Stimulated activated CD8-positive, alpha-beta memory T cell treated with anti-CD3 and anti-CD28 coated beads, Interleukin-2, amount 100 ng/mL, for 1 hour (primary cell): ENCODE measurements at places on chromosomes 7 and 10.

DNA sequence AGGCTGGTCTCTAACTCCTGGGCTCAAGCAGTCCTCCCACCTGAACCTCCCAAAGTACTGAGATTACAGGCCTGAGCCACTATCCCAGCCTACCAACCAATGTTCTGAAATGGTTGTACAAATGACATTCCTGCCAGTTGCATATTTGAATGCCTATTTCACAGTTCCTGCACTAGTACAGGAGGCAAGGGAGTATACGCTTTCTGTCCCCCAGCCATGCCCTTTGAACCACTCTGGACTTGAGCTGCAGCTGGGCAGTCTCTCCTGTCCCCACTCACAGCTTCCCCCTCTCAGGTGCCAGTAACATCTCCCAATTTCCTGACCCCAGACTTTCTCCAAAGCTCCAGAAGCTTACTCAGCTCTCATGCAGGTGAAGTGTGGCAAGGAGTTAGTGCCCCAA is 58.9 kb downstream of the SPOCK2 start:
- DNase-seq, result no peak

- DNase-seq, result no peak
Measured at GRCh38 chr7:50608196-50608906, 43.1 kb upstream of the DDC start.

DNA sequence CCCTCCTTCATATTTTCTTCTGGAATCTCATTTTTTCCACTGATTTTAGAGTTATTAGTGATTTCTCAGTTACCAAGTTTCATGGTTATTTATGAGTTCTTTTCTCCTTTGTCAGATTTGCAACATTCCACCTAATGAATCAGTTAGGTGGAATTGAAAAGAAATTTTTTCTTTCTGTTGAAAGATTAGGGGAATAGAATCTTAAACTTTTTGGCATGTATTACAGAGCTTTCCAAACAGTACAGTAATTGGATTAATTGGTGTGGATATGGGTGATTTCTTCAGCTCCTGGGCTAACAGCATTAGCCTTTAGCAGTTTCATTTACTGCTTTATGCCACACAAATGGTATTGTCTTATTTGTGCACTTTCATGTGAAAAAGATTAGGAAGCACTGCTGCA is 17.0 kb downstream of the STAM start:
- no peak for DNase-seq

GRCh38 chr7:133509822-133510221 is 256.9 kb downstream of the EXOC4 start:
- no peak for DNase-seq

GRCh38 chr10:113004069-113004618 is 54.1 kb downstream of the TCF7L2 start:
- DNase-seq, result no peak

DNA sequence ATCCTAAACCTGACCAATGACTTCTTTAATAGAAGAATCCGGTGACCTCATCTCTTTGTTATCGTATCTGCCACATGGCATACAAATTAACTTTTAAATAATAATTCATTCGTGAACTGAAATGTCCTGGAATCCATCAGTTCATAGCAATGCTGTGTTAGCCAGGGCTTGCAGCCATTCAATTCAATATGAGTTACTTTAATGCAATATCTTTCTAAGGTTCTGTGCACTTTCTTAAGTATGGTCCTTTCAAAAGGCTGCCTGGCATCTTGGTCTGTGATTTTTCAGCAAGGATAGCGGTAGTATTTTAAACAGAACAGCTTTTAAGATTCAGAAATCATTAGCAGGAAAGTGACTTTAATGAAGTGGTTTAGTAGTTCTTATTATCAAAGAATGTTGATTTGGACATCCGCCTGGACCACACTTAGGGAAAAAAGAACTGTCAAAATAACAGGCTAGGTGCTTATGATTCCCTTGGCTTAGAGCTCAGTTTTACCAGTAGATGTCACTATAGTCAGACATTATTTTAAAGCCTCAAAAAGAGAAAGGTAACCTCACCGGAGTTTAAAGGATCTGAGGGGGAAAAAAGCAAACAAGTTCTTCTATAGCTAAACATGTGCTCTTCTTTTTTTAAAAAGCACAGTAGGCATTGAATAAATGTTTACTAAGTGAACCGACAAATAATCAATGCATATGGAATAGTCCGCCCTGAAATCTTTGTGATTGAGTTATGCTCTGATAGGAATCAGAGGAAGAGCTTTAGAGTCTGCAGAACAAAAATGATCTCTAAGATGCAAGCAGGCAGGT is 22.7 kb downstream of the SLC35G1 start:
- DNase-seq, result no peak

GRCh38 chr7:43311052-43311451 is 198.6 kb downstream of the HECW1 start:
- DNase-seq, result no peak

GRCh38 chr10:31318382-31318853 is 598 bp upstream of the ZEB1 start:
- no peak for DNase-seq

- DNase-seq, result no peak
Measured at GRCh38 chr7:82506702-82507101, 63.1 kb upstream of the CACNA2D1 start.

GRCh38 chr7:139362981-139363380 is 3.3 kb downstream of the LUC7L2 start:
- no peak for DNase-seq

GRCh38 chr10:10826125-10826524 is 191.5 kb upstream of the CELF2 start:
- no peak for DNase-seq

GRCh38 chr7:36107926-36108631 is 45.0 kb upstream of the EEPD1 start:
- no peak for DNase-seq

- DNase-seq, result no peak
Measured at GRCh38 chr7:20075440-20075839, 141.7 kb downstream of the MACC1 start.

- DNase-seq, result no peak
Measured at GRCh38 chr7:113953553-113953952, 34.7 kb upstream of the PPP1R3A start.

DNA sequence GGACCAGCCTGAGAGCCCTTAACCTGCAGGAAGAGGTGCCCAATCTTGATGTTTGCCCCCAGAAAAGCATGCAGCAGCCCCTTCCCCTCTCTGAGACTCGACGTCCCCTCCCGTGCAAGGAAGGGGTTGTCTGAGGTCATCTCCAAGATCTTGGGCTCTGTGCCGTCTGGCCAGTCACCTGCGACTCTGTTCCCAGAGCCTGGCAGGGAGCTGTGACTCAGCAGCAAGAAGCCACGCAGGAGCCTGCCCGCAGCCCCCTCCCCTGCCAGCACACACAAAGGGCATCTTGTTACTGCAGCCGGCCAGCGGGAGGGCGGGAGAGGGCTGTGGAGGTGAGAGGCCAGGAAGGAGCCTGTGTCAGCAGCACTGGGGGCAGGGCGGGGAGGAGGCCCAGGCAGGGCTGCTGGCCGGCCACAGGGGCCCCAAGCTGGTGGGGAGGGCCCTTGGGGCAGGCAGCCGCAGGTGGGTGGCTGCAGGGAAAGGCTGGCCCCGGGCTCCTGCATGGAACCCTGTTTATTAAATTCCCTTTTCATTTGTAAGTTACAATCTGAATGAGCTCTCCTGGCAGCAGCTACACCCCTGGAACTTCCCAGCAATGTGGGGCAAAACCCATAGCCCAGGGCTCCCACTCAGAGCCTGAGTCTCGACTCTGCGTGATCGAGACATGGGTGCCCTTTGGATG is 103.7 kb upstream of the ZMIZ1 start:
- DNase-seq, result no peak

DNA sequence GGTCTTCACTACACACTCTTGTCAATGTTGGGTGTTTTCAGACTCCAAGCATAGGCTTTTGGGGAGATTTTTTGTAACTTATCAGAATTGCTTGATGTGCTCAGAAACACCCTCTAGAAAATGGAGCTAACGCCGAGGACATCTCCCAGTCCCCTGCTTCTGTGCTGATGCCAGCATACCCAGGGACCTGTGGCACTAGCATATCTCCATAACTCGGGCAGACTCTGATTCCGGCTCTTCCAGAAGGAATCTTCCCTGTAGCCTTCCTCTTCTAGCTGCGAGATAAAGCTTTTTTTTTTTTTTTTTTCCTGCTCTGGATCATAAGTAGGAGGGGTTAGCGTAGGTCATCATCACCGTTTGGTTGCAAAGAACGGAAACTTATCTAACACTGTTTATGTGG is 434.4 kb downstream of the GALNT17 start:
- DNase-seq, result no peak

- DNase-seq, result no peak
Measured at GRCh38 chr7:36182854-36183604, 30.0 kb downstream of the EEPD1 start.

DNA sequence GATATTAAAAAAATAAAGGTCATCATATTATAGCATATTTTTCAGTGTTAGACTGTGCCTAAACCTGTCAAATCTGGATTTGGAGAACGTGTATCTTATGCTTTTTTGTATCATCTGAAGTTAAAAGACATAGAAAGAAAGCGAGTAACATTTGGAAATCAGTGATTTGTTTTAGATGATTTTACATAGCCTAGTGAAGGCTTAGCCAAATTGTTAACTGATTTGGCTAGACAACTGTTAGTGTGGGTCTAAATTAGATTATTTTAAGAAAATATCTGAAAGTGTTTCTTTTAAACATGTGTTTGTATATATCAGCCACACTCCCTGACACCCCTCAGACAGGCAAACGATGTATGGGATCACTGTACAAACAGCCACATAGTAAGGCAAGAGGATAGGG is 35.6 kb downstream of the ACTA2 start:
- no peak for DNase-seq

GRCh38 chr10:98098247-98098646 is 36.2 kb upstream of the R3HCC1L start:
- DNase-seq, result no peak

DNA sequence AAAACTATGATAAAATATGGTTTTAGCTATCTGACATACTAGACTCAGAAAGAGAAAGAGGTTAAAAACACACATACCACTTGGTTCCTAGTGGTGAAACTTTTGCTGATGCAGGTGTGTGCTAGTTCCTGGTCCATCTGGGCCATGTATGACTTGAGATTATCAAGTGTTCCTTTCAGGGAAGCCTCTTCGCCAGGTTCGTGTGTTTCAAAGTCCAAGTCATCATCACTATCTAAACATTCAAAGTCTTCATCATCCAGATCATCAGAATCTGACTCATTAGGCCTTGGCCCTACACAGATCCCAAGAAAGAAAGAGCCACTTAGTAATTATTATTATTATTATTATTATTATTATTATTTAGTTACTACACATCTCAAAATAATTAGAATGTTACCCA is 26.4 kb downstream of the NUDT13 start:
- no peak for DNase-seq

DNA sequence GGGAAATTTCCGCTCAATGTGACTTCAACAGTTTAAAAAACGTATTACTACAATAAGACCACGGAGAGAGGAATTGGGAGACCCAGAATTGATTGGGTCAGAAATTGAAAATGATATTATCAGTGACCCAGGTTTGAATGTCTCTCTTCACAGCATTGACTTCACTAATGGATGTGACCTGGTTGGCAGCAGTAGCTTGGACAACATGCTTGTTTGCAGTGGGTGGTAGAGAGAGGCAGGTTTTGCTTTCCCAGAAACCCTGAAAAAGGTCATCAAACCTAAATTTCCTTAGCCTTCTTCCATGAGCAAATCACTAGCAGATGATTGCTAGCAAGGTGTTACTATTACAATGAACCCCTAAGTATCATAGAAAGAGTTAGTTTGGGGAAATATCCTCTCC is 89.7 kb upstream of the ANTXRL start:
- no peak for DNase-seq

DNA sequence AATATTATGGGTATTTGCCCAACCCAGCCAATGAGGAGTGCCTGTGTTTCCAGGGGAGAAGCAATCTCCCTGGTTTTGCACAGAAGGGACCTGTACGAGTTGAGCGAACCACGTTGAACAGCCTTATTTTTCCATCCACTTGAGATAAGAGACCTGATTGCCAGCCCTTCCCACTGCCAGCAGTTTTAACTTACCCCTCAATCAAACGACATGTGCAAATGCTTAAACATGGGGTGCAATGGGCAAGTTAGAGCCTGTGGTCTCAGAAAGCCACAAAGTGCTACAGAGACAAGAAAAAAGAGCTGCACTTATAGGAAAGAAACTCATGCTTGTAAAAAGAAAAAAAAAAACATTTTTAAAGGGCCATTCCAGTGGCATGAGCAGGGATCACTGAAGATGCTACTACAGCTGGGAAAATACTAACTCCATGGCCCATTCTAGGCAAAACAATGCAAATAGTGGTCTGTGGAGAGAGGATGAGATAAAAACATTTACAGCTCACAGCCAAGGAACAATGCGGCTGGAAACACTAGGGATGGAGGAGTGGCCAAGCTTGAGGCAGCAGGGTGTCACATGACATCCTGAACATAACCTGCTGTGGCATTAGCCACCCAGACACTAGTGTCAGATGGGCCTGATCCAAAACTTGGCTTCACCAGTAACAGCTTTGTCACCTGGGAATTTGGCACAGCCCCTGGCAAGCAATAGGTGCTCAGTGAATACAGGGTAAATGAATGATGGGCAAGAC is 162.8 kb downstream of the ELMO1 start:
- no peak for DNase-seq

DNA sequence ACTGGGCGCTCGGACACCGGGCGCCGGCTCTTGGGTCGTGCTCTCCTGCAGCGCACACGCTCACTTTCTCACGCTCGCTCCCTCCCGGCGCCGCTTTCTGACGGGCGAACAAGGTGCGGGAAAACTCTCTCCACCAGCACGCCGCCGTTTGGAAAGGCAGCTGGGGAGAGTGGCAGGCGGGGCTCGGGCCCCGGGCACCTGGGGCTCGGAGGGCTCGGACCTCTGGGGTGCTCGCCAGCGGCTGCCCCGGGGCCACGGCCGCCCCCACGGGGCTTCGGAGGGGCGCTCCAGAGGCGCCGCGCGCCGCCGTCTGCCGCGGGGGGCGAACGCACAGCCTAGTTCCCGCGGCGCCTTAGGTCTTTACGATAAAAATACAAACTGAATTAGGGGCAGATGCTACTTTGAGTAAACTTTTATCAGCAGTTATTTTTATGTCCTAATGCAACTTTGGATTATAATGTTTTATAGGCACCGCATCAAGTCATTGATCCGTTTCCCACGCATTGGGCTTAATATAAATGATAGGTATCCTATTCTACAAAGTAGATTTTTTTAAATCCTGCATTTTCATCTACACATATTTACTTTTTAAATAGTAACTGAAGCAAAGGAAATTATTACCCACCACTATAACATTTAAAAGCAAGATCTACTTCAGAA is 535 bp upstream of the EPC1 start:
- no peak for DNase-seq

GRCh38 chr10:43120929-43121314 is 17.3 kb upstream of the CSGALNACT2 start:
- no peak for DNase-seq
